ENCODE measurements at places on chromosomes 5 and 9.

- no peak for DNase-seq
Observed at GRCh38 chr5:59358005-59358861, 535.3 kb downstream of the PDE4D start.

DNA sequence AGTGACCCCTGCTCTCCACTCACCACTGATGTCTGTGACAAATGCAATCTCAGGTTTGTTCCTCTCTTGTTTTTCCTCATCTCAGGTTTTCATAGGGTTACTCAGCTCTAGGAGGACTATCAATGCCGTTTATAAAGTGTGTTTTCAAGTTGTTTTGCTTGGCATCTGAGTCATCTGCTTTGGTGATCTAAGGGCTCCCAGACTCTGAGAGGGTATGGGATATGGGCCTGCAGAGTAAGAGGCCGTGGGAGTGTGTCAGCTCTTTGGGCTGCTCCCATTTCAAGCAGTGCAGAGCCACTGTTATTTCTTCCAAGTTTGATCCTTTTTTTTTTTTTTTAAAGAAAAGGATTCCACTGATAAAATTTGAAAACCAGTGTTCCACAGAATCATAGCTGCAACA lies 46.3 kb downstream of the NNT start:
- no peak for DNase-seq

DNA sequence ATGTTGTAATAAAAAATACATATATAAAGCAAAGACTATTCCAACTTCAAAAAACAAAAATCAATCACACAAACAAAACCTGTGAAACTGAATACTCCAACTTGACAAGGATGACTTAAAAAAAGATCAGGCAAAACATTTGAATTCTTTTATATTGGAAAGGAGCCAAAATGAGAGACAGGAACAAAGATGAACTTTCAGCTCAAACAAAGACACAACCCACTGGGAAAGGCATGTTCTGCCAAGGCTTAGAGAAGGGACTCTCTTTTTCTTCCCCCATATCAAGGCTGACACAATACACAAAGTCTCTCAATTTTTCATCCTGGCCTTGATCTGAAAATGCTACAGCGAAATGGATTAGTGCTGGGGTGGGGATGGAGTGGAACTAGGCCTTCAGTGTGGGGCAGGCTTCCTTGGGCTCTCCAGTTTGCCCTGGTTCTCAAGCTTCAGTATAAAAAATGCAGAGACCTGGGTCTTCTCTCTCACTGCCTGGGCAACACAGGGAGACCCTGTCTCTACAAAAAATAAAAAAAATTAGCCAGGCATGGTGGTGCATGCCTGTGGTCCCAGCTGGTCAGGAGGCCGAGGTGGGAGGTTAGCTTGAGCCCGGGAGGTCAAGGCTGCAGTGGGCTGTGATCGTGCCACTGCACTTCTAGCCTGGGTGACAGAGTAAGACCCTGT lies 11.6 kb upstream of the FAM169A start:
- DNase-seq: no peak

DNA sequence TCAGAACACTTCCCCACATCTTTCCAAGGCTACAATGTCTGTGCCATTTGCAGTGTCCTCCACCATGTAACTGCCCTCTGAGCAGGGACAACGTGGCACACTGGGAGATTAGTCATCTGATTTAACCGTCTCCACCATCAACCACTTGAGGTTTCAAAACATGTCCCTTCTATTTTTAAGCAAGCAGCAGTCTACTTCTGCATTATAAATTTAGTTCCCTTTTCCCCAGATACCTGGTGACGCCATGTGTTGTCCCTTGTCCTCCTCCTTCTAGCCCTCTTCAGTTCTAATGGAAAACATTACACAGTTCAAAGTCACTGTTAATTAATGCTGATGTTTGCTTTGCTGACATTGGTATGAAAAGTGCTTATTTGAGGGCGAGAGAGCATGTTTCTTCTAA lies 52.8 kb downstream of the ATP10B start:
- no peak for DNase-seq

DNA sequence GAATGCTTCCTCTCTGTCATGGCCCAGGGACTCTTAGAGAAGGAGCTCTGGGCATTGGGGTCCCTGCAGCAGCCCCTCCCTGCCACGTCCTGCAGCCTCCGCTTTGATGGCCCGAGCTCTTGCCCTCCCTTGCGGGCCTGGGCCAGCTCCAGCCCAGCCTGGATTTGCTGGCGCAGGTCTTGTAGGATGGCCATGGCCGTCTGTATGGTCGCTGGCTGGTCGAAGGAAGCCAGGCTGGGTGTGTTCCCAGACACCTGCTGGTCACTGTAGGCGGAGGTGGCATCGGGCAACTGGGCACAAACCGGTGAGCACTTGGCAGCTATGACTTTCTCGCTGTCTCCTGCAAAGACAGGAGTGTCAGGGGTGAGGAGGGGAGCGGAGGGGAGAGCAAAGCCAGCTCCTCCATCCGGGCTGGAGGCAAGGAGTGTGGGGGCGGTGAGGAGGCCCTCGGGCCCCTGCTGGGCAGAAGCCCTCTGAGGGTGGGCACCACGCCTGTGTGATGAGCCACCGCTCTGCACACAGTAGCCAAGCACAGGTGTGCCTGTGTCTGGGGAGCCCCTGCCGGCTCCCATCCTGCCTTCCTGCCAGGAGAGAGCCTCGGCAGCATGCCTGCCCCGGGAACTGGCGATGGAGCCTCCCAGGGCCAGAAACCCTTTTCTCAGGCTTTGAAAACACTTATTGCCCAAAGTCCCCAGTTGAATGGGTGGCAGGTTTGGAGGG lies 12.4 kb downstream of the CCDC187 start:
- DNase-seq: no peak

GRCh38 chr5:153719324-153719723 lies 228.9 kb downstream of the GRIA1 start:
- DNase-seq: no peak

GRCh38 chr5:17275289-17276158 lies 58.1 kb downstream of the BASP1 start:
- no peak for DNase-seq

DNA sequence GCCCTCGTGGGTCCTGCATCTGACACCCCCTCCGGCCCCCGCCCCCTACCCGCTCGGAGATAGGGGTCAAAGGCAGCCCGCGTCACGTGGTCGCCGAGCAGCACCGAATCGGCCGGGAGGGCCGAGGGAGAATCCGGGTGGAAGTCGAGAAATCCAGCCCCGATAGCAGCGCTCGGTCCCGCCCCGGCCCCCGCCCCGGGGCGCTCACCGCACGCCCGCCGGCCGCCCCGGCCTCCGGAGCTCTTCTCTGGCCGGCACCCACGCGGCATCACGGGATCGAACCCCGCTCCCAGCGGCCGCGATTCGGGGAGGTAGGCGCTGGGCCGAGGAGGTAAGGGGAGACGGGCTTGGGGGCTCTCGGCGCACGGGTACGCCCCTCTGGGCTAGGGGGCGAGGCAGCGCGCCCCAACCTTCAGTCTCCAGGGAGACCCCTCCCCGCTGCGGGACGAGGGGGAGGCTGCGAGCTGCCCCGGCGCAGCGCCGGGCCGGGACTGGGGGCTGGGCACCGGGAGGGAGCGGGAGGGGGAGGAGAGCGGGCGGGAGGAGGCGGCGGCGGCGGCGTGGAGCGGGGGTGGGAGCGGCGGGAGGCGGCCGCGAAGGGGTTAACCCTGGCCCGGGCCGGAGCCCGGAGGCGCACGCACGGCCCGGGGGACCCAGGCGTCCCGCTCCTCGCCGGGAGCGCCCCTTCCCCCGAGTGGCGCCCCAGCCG lies 22.1 kb upstream of the NDST1 start:
- DNase-seq: peak; percentile 90

- no peak for DNase-seq
Observed at GRCh38 chr5:167208911-167209310, 1082.5 kb upstream of the WWC1 start.

Measured in left lobe of liver (tissue), 2 donors.